ENCODE measurements at places on chromosomes 6 and 20.

GRCh38 chr6:122648726-122649125 lies 38.5 kb downstream of the PKIB start:
- no peak for DNase-seq

- DNase-seq: no peak
Measured at GRCh38 chr6:106206905-106207304, 118.7 kb downstream of the ATG5 start.

GRCh38 chr20:22438926-22439325 lies 145.4 kb downstream of the FOXA2 start:
- no peak for DNase-seq

DNA sequence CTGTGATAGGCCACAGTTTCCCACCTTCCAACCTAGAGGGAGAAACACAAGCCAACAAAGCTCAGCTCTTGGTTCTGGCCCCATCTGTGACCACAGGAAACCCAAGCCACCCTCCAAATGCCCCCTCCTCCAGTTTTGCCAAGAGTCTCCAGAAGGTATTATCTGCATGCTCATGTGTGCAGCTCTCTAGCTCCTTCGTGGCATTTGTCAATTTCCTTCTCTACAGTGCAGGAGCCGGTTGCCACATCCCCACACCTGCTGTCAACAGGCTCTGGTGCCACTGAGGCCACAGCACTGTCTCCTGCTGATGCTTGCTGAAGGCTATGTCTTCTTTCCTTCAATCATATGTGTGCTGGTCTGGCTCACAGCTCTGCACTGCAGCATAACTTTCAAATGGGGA lies 177.2 kb downstream of the CLIC5 start:
- DNase-seq: no peak

Measured in CD4-positive, alpha-beta T cell treated with Interleukin-6 for 4 hours (primary cell).